ENCODE measurements at places on chromosomes 2 and 18.
A peak's percentile ranks its signal among the peaks of the same experiment; 100 is the strongest.

DNA sequence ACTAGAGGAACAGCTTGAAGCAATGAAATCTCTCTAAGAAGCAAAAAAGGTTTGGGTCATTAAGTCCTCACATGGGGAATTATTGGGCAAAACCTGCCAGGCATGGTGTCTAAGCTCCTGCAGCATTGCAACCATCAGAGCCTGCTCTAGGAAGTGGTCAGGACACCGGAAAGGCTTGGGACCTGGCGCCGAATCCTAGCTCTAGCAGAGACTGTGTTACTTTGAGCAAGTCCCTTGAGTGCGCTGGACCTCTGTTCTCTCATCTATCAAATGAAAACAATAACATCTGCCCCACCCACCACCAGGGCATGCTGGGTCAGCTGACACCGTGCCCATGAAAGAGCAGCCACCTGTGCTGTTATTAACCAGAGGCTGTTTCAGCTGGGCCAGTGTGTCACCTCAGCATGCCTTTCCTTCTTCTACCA is 6.3 kb downstream of the TMEM127 start:
- DNase-seq: no peak

- no peak for DNase-seq
These were observed 6.5 kb upstream of the MAL start for GRCh38 chr2:95018861-95019550.

GRCh38 chr2:15868704-15869103 is 71.6 kb upstream of the MYCN start:
- no peak for DNase-seq

DNA sequence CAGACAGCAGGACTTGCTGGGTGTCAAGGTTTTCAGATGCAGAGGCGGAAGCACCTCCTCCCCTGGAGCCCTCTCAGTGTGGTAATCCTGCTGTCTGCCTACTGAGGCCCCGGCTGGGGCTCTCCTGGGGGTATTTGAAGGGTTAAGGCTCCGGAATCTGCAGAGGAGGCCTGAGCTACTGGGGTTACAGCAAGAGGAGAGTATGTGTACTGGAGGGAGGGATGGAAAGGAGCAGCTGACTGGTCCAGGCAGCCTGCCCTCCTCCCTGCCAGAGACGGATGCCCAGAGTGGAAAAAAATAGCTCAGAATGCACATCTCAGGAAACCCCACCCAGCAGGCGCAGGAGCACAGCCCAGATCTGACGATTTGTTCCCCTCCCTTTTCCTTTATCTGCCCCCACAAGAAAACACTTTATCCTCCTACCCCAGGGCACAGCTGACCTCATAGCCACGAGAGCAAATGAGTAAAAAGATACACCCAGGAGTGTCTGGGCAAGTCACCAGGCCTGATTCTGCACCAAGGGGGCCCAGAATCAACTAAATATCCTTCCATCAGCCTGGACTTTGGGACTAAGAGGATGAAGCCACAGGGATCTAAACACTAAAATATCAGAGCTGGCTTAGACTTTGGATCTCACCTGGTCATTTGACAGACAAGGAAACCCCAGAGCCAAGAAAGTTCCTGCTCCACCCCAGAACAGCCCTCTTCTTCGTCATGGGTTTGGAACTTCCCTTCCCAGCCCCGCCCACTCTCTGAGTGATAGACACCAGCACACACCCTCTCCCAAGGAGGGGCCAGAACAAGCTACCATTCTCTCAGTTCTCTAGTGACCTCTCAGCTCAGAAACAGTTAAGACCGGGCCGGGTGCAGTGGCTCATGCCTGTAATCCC is 5.5 kb downstream of the TMBIM1 start:
- DNase-seq: peak; percentile 99

- peak; percentile 5 for DNase-seq
These were observed 1273.6 kb upstream of the SLC39A10 start for GRCh38 chr2:194383401-194383800.

- DNase-seq: no peak
These were observed 94.7 kb downstream of the EXOC6B start for GRCh38 chr2:72731116-72731515.

- DNase-seq: no peak
These were observed 145.6 kb downstream of the NRP2 start for GRCh38 chr2:205827809-205828365.

GRCh38 chr2:203692031-203692710 is 14.3 kb upstream of the CD28 start:
- no peak for DNase-seq

GRCh38 chr2:85243101-85244072 is 84.4 kb downstream of the TGOLN2 start:
- DNase-seq: peak; percentile 72

- DNase-seq: no peak
These were observed 18.9 kb upstream of the SALL3 start for GRCh38 chr18:78960709-78961108.

DNA sequence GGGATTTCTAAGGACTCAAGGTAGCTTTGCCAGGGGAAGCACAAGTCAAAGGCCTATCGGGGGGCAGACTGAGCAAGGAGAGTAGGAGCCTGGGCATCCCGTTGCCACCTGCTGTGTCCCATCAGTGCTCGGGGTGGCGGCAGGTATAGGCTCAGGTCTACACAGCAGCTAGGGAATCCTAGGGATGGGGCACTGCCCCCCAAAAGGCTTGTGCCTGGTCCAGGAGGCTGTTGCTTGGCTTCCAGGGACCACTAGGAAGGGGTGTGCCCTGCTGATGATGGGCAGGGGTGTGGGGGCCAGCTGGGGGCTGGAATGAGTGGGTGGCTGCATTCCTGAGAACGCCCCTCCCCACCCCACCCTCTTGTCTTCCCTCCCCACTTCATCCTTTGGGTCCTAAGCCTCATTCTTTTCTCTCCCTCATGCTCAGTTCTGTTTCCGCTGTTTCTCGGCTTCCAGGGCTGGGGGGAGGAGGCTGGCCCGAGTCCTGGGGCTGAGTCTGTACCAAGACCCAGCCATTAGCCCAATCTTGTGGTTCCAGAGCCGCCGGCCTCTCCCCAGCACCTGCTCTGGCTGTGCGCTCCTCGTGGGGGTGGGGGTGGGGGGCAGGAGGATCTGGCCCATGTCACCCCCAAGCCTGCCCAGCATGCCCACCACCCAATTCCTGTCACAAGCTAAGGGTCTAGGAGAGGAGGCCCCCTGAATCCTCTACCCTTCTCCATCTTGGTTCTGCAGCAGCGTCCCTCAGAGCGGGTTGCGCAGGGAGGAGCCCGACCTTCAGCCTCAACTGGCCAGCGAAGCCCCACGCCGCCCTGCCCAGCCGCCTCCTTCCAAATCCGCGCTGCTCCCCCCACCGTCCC is 12.8 kb downstream of the SPEG start:
- DNase-seq: no peak

DNA sequence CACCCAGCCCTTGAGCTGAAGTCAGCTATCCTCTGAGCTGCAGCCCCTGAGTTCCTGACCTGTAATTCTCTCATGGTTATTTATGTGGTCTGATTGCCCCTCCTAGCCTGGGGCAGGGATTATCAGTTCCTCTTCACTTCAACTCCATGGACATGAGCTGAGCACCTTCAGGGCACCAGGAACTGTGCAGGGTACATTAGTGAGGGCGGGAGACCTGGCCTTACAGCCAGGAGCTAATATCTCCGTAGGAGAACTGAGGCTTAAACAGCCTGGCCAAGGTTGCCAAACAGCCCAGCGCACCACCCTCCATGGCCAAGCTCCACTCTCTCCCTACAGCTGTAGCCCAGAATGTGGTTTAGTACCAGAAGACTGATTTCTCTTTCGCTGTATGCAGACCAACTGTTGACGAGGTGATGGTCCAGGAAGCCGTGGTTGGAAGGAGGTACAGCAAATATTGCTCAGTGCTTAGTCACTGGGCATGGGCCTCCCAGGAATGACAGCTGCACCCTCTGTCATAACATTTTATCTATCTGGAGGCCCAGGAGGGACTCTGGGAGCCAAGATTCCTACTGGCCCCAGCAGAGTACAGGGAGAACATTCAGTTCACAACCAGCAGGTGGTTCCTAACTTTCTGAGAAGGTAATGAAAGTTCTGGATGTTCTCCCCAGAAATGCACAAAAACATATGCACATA is 228.7 kb upstream of the SIX2 start:
- DNase-seq: peak; percentile 51

GRCh38 chr2:176483476-176483875 is 214.2 kb downstream of the MTX2 start:
- DNase-seq: no peak

- peak; percentile 31 for DNase-seq
These were observed 65.5 kb downstream of the CCBE1 start for GRCh38 chr18:59631583-59632181.

- DNase-seq: no peak
These were observed 5.7 kb downstream of the SP140 start for GRCh38 chr2:230231251-230231650.

GRCh38 chr2:43312755-43313641 is 86.6 kb upstream of the ZFP36L2 start:
- DNase-seq: no peak

DNA sequence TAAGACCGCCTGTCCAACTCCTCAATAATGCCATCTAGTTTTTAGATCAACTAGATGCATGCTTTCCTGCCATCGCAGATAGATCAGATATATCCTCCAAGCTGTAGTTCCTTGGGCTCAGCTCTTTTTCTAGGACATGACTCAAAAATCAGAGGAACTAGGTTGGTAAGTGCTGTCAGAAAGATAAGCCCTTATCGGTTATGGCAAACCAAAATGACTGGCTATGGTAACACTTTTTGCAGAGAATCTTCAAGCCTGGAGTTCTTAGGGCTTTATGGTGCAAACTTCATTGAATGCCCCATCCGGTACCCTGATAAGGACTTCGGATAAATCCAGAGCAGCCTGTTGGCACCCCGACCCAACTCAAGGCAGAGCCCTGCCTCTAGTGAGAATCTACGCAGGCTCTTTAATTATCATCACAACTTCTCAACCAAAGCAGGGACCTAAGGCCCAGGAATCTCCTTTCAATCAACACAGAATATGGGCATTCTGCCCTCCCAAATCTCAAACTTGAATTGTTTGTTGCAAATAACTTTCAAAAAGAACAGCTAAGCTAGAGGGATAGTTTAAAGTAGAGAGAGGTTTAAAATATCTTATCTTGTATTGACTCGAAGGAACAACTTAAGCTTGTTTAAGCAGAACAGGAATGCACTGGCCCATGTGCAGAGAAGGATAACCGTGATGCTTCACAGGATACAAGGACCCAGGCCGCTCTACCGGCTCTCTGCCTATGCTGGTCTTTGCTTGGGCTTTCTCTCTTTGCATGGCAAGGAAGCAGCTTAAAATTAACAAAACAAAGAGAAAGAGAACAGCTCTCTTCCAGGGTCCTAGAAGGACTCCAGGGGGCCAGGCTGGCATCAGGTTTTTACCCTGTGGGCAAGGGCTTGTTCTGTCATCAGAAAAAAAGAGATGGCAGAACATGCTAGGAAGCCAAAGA is 3.4 kb upstream of the CYP1B1 start:
- peak; percentile 88 for DNase-seq

DNA sequence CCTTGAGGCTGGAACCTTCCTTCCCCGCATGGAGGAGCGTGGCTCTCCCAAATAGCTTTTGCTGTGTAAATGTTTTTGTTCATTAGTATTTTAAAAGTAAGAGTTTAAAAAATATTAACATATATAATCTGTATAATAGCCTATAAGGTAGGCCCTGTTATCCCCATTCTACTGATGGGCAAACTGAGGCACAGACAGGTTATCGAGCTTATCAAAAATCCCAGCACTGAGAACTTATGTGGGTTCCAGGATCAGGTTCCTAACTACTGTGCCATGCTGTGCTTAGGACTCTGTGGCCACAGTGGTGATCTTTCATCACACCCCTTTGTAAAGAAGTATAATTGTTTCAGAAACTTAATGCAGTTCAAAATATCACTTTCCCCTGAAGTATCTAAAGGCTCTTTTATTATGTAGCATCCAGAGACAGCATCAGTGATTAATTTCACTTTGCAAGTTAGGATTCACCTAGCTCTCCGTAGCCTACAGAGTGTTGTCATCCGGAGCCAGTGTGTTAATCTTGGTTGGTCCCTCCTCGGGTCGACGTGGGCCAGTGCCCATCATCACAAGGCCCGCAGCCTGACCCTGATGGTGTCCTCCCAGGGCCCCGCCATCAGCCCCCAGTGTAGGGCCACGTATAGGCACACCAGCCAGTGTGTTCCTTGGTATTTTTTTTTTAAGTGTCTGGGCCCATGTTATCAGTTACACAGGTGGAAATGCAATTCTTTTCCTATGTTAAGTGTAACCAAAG is 28.7 kb downstream of the CABLES1 start:
- DNase-seq: no peak

GRCh38 chr2:23746141-23746863 is 180.6 kb downstream of the ATAD2B start:
- DNase-seq: no peak

- DNase-seq: no peak
These were observed 173.3 kb downstream of the TRIB2 start for GRCh38 chr2:12890066-12890465.

- DNase-seq: peak; percentile 63
These were observed 2.7 kb upstream of the NMI start for GRCh38 chr2:151292141-151292540.

DNA sequence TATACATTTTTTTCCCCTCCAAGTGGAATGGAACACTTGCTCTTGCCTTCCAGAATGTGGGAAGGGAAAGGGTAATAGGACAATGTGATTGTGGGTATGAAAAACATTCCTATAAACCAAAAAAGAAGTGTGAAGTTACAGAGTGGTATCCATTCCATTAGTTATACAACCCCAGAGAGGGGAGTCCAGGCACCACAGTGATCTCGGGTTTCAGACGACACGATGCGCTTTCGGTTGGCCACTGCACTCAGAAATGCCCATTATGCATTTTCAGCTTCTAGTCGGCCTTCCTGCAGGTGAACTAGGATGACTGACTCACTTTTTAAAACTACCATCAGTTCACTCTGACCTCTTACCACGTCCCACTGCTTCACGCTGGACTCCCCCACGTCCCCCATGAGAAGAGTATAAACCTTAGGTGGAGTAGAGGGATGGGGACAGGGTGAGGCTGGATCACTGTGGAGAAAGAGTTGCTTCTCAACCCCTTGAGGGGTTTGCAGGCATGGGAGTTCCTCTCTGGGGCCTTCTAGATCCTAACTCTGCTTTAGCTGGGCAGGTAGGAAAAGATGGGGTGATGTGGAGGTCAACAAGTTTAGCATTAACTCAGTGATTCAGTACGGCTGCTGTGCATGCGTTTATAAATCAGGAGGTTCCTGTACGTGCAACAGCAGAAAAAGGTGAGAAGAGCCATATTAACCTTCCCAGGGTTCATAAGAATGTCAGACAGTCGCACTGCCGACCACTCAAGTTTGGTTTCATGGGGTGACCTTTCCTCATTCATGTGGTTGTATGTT is 50.5 kb downstream of the ZNF532 start:
- no peak for DNase-seq

DNA sequence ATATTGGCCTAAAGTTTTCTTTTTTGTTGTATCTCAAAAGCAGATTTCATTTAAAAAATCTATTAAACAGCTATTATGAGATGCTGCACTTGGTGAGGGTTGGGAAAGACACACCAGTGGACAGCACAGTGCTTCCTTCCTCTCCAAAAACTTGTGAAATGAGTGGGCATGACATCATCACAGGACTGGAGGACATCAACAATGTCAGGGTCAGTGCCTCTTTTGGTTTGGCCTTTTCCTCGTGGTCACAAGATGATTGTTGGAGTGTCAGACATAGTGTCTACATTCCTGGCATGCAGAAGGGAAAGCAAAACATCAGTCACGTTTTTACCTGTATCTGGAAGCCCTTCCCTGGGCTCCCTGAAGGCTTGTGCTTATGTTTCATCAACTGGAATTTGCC is 49.6 kb downstream of the IL1R2 start:
- no peak for DNase-seq
